ENCODE measurements at places on chromosomes 5 and 9.

GRCh38 chr5:93874491-93874890 lies 133.1 kb upstream of the POU5F2 start:
- DNase-seq = no peak

- DNase-seq = no peak
Measured at GRCh38 chr5:83644301-83644700, 76.4 kb downstream of the HAPLN1 start.

DNA sequence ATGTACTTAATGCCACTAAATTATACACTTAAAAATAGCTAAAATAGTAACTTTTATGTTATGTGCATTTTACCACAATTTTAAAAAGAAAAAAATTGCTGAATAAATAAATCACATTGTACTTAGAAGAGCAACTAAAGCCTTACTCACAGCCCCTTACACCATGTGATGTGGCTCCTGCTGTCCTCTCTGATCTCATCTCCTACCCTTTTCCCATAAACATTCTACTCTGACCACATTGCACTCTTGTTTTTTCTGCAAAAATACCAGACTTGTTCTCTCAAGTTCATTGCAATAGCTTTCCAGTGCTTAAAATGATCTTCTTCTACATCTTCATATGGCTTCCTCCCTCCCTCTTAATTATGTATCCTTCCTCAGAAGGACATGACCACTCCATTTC lies 268.4 kb downstream of the ELAVL2 start:
- no peak for DNase-seq

- no peak for DNase-seq
Measured at GRCh38 chr5:121199216-121199999, 652.3 kb upstream of the FTMT start.

GRCh38 chr9:21479152-21479702 lies 2.9 kb downstream of the IFNE start:
- DNase-seq = no peak

DNA sequence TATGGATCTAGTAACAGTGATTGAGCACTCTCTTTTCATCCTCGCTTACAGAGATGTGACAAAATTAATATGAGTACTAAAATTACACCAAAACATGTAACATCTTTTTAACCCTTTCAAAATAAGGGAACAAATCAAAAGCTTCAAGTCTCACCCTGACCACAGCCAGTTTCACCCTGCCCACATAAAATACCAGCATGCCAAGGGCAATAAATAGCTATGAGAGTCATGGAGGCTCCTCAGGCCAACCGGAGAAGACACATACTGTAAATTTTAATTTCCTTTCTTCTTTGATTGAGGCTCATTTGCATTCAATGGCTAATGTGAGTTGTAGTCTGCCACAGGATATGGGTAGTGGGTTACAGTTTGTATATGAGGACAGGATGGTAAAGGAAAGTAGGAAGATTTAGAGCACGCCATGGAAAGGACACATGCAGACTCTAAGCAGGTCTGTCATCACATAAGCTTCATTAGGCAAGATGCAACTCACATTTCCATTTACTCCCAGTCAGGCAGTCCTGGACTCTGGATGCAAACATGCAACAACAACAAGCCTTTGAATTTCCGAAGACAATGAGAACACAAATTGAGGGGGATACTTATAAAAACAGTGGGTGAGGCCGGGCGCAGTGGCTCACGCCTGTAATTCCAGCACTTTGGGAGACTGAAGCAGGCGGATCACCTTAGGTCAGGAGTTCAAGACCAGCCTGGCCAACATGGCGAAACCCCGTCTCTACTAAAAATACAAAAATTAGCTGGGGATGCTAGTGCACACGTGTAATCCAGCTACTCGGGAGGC lies 11.3 kb downstream of the IL4 start:
- DNase-seq = no peak

DNA sequence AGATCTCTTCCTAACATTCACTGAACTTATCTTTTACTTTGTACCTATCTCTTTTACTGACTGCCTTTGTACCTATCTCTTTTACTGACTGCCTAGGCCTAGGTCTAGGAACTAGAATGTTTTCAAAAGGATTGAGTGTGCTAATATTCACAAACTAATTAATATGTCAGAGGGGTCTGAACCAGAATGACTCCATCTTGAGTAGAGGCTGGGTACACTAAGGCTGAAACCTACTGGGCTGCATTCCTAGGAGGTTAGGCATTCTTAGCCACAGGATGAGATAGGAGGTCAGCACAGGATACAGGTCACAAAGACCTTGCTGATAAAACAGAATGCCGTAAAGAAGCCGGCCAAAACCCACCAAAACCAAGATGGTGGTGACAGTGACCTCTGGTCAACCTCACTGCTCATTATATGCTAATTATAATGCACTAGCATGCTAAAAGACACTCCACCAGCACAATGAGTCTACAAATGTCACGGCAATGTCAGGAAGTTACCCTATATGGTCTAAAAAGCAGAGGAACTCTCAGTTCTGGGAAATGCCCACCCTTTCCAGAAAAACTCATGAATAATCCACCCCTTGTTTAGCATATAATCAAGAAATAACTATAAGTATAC lies 2.5 kb upstream of the RHOBTB3 start:
- peak; percentile 61 for DNase-seq

- DNase-seq = no peak
Measured at GRCh38 chr5:133919148-133920136, 49.0 kb downstream of the C5orf15 start.

DNA sequence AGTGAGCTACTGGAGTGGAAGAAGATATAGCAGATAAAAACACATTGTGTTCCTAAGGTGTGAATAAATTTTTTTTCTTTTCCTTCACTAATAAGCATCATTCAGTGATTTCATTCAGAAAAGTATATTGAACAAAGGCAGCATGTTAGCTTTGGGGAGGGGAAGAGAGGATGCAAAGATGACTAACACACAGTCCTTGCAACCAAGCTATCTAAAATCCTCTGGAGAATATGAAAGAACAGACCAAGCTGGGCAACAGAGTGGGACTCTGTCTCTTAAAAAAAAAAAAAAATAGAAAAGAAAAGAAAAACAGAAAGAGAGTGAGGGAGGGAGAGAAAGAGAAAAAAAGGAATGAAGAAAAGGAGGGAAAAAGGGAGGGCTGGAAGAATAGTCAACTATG lies 22.3 kb upstream of the OMD start:
- no peak for DNase-seq

GRCh38 chr5:52861368-52861767 lies 73.7 kb downstream of the ITGA1 start:
- DNase-seq = no peak

- DNase-seq = no peak
Measured at GRCh38 chr5:135988546-135988945, 33.8 kb upstream of the LECT2 start.

DNA sequence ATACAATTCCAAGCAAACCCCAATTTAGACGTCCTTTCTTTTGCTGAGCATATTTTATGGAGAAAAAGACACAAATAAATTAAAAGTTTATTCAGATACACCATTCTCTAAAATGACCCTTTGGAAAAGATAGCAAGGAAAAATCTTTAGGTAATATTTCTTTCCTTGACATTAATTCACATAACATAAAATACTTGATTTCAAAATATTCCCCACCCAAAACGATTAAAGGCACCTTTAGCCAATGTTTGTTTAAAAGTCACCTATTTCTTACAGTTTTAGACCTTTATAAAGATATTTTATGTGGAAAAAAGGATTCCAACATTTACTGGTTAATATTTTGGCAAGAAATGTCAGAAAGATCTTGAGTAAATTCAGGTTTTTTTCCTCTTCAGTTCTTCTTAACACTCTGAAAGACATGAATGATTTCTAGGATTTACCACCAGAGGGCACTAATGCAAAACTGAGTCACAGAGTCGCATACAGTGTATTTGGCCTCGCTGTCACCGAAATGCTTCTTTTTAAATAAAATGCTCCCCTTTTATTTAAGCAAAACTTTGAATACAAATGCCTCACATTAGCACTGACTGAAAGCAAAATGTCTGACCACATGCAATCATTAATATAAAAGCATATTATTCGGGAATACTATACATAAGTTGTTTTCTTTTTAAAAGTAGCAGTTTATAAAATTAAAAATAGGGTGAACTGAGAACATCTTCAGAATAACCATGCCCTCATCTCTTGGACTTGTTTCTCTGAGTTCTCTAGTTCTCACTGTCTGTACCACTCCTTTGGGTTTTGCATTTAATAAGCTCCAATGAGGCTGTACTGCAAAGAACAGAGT lies 122.5 kb downstream of the SLC1A3 start:
- no peak for DNase-seq

DNA sequence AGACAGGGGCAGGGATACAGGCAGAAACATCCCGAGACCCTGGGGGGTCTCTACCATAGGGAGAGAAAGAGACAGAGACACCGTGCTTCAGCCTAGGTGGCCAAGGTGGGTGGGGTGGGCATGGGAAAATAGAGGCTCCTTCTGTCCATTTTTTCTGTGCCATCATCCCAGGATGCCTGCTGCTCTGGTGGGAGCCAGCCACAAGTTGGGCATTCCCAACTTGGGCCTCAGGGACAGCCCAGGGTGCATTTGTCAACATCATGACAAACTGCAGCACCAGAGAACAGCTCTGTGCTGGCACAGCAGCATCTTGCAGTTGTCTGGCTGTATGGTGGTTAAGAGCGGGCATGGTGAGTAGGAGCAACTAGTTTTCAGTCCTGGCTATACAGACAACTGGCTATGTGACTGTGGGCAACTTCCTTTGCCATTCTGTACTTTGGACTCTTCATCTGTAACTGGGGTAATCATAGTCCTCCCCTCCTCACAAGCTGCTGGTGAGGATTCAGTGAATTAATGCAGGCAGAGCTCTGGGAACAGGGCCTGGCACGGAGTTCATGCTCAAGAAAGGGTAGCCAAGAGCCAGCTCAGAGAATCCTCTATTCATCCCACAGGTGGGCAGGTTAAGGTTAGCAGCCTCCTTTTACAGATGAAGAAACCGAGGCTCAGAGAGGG lies 100.4 kb downstream of the RGS3 start:
- peak; percentile 34 for DNase-seq

GRCh38 chr5:34058532-34058931 lies 15.5 kb upstream of the C1QTNF3 start:
- DNase-seq = no peak

DNA sequence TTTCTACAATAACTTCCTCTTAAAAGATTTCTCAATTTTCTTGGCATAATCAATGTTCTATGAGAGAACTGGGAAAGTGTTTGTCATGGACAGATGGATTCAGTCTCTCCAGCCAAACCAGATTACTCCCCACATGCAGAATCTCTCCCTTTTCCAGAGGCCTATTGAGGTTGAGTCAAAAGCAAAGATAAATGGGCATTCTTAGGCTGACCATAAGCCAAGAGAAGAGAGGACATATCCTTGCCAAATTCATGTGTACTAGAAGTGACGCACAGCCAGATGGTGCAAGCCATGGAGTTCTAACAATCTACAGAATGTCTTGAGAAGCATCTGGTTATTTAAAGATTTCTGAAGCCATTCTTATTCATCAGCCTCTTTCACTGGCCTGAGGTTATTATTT lies 2115.0 kb downstream of the MAT2B start:
- no peak for DNase-seq

DNA sequence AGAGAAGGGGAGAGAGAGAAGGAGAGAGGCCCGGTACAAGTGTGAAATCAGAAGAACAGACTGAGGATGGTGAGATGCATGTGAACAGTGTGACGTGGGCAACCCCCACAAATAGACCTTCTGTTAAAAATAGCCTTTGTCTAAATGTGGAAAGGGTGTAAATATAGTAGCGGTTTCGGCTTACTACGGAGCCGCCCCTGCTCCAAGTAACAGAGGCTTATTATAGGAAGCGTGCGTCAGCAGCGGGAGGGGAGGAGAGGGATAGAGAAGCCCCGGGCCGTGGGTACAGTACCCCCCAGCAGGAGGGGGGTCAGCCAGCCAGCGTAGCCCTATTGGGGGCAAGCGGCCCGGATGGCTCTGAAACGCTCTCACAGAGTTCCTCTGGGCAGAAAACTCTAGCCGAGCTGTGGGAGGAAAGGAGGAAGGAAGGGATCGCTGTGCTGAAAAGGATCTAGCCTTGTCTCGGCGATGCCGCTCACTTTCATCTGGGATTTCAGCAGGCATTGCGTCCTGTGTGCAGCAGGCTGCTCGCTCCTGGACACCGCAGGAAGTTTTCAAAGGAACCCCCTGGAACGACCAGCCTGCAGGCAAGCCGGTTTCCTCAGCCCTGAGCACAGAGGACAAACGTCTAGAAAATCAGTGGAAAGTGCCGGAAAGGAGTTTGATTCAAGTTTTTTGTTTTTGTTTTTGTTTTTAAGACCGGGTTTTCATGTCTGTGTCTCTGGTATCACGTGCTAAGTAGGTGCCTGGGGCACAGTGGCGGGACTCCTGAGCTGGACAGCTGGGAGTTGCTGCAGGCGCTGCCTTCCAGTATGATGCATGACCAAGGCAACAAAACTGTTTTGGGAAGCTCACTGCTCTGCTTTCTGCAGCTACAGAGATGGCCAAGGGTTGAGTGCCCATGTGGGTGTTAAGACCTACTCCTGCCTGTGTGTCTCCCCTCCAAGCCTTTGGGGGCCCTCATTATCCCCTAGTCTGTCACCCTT lies 146.6 kb downstream of the SEC61B start:
- no peak for DNase-seq

DNA sequence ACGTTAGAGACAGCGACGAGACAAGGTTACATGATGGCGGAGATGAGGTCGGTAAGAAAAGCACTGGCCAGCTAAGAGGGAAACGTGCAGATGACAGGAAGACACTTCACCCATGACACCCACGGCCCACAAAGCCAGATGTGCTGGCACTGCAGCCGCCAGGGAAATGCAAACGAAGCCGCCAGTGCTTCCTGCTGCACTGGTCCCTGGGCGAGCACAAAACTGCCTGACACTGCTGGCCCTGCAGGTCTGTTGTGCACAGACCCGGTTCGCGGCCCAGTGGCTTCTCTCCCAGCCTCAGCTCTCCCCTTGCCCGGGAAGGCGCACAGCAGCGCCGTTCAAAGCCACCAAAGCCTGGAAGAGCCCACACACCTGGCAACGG lies 20.3 kb downstream of the QSOX2 start:
- no peak for DNase-seq

- DNase-seq = no peak
Measured at GRCh38 chr5:102932781-102933180, 177.7 kb downstream of the PAM start.

DNA sequence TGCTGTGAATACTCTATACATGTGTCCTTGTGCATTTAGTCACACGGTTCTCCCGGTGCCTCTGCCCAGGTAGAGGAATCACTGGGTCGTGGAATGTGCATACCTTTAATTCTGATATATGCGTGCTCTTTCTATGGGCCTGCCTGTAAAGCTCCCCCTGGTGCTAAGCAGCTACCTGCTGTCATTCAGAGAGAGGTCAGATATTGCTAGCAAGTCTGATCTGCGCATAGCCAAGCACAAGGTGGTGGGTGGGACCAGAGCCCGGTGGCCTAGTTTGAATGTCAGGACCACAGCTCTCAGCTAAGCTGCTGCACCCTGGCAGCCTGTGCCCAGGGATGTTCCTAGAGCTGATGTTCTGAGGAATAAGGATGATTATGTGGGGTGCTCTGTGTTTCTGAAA lies 33.4 kb downstream of the TJP2 start:
- peak; percentile 65 for DNase-seq

DNA sequence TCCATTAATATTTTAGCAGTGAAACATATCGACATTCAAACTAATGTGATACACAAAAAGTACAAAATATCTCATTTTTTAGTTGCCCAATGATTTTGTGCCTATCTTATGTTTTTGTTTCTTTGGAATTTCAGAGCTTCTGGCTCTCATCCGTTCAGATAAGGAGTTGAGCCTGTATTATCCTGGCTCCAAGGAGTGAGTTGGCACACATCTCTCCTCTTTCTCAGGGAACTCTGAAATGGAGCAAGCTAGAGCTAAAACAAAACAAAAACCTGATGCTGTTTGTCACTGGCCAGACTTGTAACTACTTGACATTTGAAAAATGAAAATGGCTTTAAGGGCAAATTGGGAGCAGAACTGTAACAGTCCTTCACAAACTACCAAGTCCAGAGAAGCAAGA lies 131.3 kb upstream of the SLC28A3 start:
- no peak for DNase-seq

Measured in endodermal cell (in vitro differentiated cells).